ENCODE measurements at places on chromosomes 4 and X. TPM values are rescaled to one million over a fixed set of nuclear protein-coding genes. Genes with fewer than 3 reads are reported as not detected.

The OTC gene
- not detected for polyA plus RNA-seq

The UGT8 gene
- 6.0 TPM for polyA plus RNA-seq

GRCh38 chr4:159281771-159282170, 178.9 kb downstream of the RAPGEF2 start:
- DNase-seq, result no peak
- H3K27ac ChIP-seq, result no peak overlapping the region
- H3K4me3 ChIP-seq, result no peak overlapping the region
- no peaks in the 10 kb centered on the region for H3K36me3 ChIP-seq
- no peaks in the 10 kb centered on the region for H3K4me1 ChIP-seq

The DAPP1 gene
- 82.5 TPM for polyA plus RNA-seq

DNA sequence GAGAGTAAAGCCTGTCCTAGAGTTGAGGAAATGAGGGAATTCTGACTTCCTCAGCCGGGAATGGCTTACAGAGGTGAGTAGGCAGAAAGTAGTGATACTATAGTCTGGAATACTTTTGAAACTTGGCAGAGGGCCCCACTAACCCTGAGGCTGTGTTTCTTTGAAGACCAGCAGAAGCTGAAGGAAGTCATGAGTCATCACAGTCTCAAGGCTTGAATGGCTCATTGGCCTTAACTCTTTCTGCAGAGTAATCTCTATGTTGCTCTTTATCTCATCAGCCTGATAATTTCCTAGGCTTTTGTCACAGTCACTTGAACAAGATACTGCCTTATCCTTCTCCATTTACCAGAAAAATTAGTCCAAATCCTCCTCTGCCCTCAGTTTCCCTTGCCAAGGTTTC, 80.8 kb downstream of the ANKRD50 start:
- H3K36me3 ChIP-seq, result no peaks in the 10 kb centered on the region
- H3K27ac ChIP-seq, result no peak overlapping the region
- H3K4me3 ChIP-seq, result no peak overlapping the region
- no peak for DNase-seq

DNA sequence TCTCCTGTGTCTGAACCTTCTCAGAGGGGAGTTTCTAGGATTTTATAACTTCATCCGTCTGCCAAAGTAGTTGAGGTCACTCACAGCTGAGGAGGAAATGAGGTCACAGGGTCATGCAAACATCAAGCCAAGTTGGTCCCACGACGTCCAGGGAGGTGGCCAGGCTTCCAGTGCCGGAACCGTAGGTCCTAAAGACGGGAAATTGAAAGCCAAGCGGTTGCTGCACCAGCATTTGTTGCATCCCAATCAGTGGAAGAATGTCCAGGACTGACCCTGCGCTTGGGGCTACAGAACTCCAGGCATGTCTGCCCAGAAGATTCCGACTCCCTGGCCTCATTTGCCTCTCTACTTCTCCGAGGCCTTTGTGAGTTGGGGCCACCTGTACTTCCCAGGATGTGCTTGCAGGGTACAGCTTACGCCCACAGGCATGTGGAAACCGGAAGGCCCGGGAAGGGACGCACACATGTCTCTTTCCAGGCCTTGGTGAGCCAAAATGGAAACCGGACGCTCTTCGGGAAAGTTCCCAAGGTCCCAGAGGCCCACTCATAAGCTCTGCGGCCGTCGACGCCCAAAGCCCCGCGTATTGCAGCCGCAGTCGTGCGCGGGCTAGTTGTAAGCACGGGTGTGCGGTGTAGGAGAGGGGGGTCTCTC, 9.3 kb downstream of the PRDM8 start:
- H3K27ac ChIP-seq, result no peak overlapping the region
- peaks cover 13% of the 10 kb centered on the region for H3K27me3 ChIP-seq
- H3K4me3 ChIP-seq, result no peak overlapping the region
- peaks cover 5% of the 10 kb centered on the region for H3K4me1 ChIP-seq
- H3K36me3 ChIP-seq, result no peaks in the 10 kb centered on the region

GRCh38 chr4:113555868-113556267, 205.7 kb downstream of the CAMK2D start:
- H3K36me3 ChIP-seq, result peaks cover 24% of the 10 kb centered on the region
- no peak overlapping the region for H3K27ac ChIP-seq
- no peak for DNase-seq
- no peak overlapping the region for H3K4me3 ChIP-seq
- H3K4me1 ChIP-seq, result peaks cover 24% of the 10 kb centered on the region
- no peaks in the 10 kb centered on the region for H3K27me3 ChIP-seq

- H3K27me3 ChIP-seq, result no peaks in the 10 kb centered on the region
- peak; percentile 8 for DNase-seq
- no peak overlapping the region for H3K4me3 ChIP-seq
- no peak overlapping the region for H3K27ac ChIP-seq
- no peaks in the 10 kb centered on the region for H3K36me3 ChIP-seq
Observed at GRCh38 chr4:88008743-88009171, 1.3 kb downstream of the PKD2 start.

The TRPC5OS gene
- polyA plus RNA-seq, result 0.13 TPM

The ZFP92 gene
- 0.24 TPM for polyA plus RNA-seq

DNA sequence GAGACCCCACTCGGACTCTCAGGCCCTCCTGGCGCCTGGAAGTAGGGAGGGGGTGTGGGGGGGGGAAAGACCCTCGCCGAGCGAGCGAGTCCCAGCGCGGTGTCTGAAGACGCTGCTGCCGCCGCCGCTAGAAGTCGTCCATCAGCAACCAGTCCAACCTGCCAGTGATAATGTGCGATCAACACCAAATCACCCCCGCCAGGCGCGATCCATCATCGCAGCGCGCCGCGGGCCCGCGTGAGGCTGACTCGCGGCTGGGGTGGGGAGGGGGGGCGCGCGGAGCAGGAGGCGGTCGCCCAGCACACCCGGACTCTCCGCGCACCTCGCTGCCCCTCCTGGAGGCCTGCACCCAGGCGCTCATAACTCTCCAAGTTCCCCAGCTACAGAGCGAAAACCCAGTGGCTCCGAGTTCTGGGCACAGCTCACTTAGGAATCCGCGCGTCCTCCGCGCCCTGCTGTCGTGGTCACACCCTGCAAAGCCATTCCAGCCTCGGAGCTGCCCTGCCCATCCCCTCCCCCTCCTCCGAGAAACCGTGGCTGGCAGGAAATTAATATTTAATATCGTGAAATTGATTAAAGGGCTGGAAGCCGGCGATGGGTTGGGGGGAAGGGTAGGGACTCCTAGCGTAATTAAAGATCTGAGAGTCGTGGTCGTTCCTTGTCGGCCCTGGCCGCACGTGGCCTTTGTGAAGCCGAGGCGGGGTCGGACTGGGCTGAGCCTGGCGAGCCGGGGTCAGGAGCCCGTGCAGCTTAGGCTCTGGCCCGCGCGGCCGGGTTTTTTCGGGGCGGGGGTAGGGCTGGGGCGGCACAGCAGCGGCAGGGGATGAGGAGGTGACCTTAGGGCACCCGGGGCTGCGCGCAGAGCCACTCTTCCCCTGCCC, 58.1 kb upstream of the BCOR start:
- peaks cover 47% of the 10 kb centered on the region for H3K4me1 ChIP-seq
- peak; percentile 57 for DNase-seq
- H3K27me3 ChIP-seq, result no peaks in the 10 kb centered on the region
- H3K4me3 ChIP-seq, result peak overlapping the region; percentile 54

GRCh38 chr4:156790866-156791265, 180.7 kb downstream of the PDGFC start:
- H3K27ac ChIP-seq, result no peak overlapping the region
- H3K4me1 ChIP-seq, result no peaks in the 10 kb centered on the region
- DNase-seq, result no peak

The ADGRA3 gene
- polyA plus RNA-seq, result 0.25 TPM

DNA sequence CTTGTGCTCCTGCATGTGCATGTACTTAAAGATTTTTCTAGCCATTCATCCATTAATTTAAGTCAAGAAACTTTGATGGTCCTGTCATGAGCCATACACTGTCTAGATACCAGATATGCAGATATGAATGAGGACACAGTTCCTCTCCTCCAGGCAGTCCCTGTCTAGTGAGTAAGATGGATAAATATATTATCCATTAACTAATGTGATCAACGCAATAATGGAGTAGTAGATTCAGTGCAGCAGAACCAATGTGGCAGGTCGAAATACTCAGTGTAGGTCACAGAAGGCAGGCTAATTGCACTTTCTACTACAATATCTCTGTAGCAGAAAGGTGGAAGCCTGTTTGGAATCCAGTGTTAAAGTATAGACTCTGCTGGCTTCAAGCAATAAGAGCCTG, 112.5 kb downstream of the PCDH7 start:
- H3K4me3 ChIP-seq, result no peak overlapping the region
- no peaks in the 10 kb centered on the region for H3K4me1 ChIP-seq

- no peak overlapping the region for H3K27ac ChIP-seq
- no peaks in the 10 kb centered on the region for H3K36me3 ChIP-seq
- H3K27me3 ChIP-seq, result no peaks in the 10 kb centered on the region
- H3K4me1 ChIP-seq, result no peaks in the 10 kb centered on the region
Observed at GRCh38 chr4:89615051-89615450, 221.9 kb downstream of the SNCA start.

DNA sequence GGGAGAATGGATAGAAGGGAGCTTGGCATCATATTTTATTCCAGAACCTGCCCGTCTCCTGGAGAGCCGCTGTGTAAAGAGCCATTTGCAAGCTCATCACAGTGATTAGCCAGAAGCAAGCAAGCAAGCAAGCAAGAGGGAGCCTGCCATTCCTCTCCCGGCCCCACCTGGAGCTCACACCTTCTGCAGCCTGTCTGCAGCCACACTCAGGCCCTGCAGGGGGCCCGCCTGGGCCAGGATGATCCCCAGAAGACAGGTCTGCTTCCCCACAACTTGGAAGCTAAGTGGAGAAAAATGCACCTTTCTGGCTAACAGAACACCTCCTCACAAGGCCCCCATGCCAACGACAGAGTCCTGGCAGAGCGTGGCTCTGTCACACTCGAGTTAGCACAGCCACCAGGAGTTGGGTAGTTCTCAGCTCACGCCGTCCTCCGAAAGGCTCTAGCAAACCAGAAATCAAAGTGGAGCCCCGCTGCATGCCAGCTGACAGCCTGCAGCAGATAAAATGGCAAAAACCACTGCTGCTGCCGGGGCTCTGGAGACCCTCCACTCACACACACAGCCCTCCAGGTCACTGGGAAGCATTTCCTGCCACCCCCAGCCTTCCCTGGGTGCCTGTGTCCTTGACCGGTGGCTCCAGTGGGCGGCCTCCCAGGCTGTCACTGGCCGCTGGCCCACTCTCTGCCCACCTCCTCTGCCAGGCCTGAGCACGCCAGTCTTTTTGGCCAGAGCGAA, 54.9 kb downstream of the DCTD start:
- H3K27ac ChIP-seq, result no peak overlapping the region
- DNase-seq, result no peak
- peaks cover 14% of the 10 kb centered on the region for H3K27me3 ChIP-seq
- H3K4me3 ChIP-seq, result no peak overlapping the region
- H3K36me3 ChIP-seq, result no peaks in the 10 kb centered on the region

DNA sequence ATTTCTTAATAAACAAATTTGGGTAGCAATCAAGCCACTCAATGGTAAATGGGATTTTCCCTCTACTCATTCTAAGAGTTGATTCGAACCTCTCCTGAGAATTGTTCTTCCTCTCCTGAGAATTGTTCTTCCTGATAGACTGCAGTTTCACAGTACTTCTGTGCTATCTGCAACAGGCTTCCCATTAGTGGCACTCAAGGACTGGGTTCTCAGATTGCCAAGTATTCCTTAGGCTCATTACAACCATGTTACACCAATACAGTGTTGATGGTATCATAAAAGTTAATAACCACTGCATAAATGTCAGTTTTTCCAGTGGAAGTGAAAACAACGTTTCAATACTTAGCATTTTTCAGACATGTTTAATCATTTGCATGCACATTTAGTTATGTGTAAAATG, 201.6 kb downstream of the FRMPD4 start:
- no peak for DNase-seq
- no peaks in the 10 kb centered on the region for H3K36me3 ChIP-seq
- H3K4me3 ChIP-seq, result no peak overlapping the region

The TRAM1L1 gene
- polyA plus RNA-seq, result not detected

The NUDT9 gene
- 10.0 TPM for polyA plus RNA-seq

The TEX13B gene
- polyA plus RNA-seq, result not detected

Measured in B cell (primary cell).